Small intestine (tissue), 16 donors: ENCODE measurements at places on chromosomes 6 and 20.

GRCh38 chr20:57947421-57948179 is 237.8 kb upstream of the PMEPA1 start:
- H3K36me3 ChIP-seq = no peaks in the 10 kb centered on the region

DNA sequence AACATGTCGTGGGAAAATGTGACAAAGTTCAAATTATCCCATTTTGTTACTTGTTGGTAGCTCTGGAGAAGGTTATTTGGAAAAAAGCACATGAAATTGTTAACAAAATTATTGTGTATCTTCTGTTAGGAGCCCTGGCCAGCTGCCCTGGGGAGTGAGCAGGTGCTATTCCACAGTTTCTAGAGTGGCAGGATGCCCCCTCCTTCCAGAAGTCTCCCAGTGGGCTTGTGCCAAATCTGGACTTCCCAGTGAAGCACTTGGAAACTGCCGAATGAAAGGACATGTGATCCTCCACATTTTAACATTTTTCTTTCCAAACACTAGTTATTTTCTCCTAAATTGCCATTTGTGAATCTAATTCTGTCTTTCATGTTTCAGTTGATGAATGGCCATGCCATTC is 66.9 kb upstream of the CLDN20 start:
- no peaks in the 10 kb centered on the region for H3K4me1 ChIP-seq
- H3K27ac ChIP-seq = no peak overlapping the region
- no peak for DNase-seq
- H3K27me3 ChIP-seq = no peaks in the 10 kb centered on the region

- H3K27me3 ChIP-seq = no peaks in the 10 kb centered on the region
- H3K36me3 ChIP-seq = peaks cover 2% of the 10 kb centered on the region
- DNase-seq = no peak
- H3K27ac ChIP-seq = no peak overlapping the region
- no peaks in the 10 kb centered on the region for H3K4me1 ChIP-seq
Observed at GRCh38 chr6:24223115-24223919, 97.3 kb downstream of the NRSN1 start.

DNA sequence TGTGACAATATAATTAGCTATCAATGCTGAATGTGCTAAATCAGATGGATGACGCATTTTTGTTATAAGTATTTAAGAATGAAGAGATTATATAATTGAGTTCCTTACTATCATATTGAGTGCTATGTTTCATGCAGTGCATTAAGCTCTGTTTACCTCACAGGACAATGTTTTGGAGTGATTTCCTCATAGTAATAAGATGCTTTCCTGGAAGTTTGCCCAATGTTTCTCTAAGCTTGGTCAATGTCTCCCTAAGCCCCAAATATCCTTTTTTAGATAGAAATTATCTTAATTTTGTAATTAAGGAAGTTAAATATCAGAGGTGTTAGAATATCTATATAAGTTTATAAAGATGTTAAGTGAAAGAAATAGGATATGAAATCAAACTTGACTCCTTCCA is 489.6 kb downstream of the MMUT start:
- H3K27ac ChIP-seq = no peak overlapping the region
- no peak overlapping the region for H3K4me3 ChIP-seq
- DNase-seq = no peak
- no peaks in the 10 kb centered on the region for H3K36me3 ChIP-seq
- no peaks in the 10 kb centered on the region for H3K27me3 ChIP-seq

DNA sequence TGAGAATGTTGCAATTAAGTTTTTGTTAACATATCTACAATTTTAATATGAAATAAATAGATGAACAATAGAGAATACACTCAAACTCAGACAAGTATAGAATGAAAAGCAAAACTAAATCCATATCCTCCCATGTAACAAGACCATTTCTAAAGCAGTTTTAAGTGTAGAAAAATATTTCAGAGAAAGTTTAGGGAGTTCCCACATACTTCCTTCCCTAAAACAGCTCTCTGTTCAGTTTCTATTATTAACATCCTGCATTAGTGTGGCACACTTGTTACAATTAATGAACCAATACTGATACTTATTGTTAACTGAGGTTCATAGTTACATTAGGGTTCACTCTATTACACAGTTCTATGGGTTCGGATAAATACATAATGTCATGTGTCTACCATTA is 38.4 kb downstream of the HLA-DRB5 start:
- no peaks in the 10 kb centered on the region for H3K27me3 ChIP-seq
- H3K4me1 ChIP-seq = no peaks in the 10 kb centered on the region
- no peaks in the 10 kb centered on the region for H3K36me3 ChIP-seq
- no peak for DNase-seq
- no peak overlapping the region for H3K4me3 ChIP-seq

DNA sequence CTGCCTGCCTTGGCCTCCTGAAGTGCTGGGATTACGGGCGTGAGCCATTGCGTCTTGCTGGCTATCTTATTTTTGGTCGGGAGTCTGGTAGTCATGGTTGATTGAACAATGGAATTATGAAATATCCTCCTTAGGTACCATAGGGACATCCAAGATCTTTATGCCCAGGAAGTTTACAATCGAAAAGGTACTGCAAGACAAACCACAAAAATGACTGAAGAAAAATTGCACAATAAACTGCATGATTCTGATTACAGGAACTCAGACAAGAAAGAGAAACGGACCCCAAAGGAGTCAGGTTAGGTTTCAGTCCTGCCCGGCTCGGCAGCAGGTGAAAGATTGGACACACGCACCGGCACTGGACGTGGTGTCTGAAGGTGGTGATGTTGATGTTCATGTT is 5.3 kb downstream of the SLC26A8 start:
- no peaks in the 10 kb centered on the region for H3K4me1 ChIP-seq
- no peak overlapping the region for H3K27ac ChIP-seq
- H3K27me3 ChIP-seq = no peaks in the 10 kb centered on the region
- H3K4me3 ChIP-seq = no peak overlapping the region

GRCh38 chr6:33197431-33198048 is 2.9 kb downstream of the RXRB start:
- H3K36me3 ChIP-seq = peaks cover 17% of the 10 kb centered on the region
- H3K4me3 ChIP-seq = no peak overlapping the region
- H3K27ac ChIP-seq = no peak overlapping the region
- peaks cover 5% of the 10 kb centered on the region for H3K27me3 ChIP-seq
- DNase-seq = peak; percentile 78

DNA sequence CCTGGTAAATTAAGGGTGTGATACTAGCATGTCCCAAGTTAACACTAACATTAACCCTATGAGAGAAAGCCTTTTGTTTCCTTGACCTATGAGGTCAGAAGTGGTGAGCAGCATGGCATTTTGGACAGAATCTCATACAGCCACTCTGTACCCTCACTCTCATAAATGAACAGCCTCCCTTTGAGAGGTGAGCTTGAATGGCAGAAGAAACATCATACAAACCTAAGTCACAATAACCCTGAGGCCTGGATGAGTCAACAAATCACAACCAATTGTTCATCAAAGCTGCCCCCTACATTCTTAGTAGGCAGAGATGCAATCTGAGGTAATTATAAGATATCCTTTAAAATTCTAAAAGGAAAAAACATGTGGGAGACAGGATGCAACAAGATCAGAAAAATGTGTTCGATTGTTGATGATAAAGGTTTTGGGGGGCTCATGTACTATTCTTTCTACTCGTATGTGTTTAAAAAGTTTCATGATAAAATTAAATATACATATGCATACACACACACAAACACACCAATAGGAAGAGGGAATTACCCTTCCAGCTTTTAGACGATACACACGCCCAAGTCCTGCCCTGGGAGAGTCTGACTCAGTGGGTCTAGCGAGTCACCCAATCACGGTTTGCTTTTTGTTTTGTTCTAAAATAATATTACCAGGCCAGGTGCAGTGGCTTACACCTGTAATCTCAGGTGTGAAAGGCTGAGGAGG is 117.3 kb downstream of the ARHGAP18 start:
- H3K4me3 ChIP-seq = no peak overlapping the region
- DNase-seq = no peak
- H3K27me3 ChIP-seq = no peaks in the 10 kb centered on the region
- peaks cover 11% of the 10 kb centered on the region for H3K36me3 ChIP-seq
- no peak overlapping the region for H3K27ac ChIP-seq

- no peak overlapping the region for H3K4me3 ChIP-seq
- H3K27ac ChIP-seq = no peak overlapping the region
Observed at GRCh38 chr6:4518506-4518905, 257.7 kb upstream of the CDYL start.
